Karpas-422 (cell line): ENCODE measurements at places on chromosomes 1 and 21. TPM values are rescaled to one million over a fixed set of nuclear protein-coding genes. Genes with fewer than 3 reads are reported as not detected.

DNA sequence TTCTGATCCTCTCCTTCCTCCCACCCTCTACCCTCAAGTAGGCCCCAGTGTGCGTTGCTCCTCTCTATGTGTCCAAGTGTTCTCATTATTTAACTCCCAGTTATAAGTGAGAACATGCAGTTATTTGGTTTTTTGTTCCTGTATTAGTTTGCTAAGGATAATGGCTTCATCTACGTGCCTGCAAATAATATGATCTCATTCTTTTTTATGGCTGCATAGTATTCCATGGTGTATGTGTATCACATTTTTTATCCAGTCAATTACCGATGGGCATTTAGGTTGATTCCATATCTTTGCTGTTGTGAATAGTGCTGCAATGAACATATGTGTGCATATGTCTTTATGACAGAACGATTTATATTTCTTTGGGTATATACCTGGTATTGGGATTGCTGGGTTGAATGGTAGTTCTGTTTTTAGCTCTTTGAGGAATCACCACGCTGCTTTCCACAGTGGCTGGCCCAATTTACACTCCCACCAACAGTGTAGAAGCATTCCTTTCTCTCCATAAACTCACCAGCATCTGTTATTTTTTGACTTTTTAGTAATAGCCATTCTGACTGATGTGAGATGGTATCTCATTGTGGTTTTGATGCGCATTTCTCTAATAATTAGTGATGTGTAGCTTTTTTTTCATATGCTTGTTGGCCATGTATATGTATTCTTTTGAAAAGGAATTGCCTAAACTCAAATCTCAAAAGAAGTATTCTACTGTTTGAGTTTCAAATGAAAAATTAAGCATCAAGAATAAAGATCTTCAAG lies 116.9 kb downstream of the ETS2 start:
- H3K27ac ChIP-seq: no peak overlapping the region
- no peak for DNase-seq
- H3K4me3 ChIP-seq: no peak overlapping the region

DNA sequence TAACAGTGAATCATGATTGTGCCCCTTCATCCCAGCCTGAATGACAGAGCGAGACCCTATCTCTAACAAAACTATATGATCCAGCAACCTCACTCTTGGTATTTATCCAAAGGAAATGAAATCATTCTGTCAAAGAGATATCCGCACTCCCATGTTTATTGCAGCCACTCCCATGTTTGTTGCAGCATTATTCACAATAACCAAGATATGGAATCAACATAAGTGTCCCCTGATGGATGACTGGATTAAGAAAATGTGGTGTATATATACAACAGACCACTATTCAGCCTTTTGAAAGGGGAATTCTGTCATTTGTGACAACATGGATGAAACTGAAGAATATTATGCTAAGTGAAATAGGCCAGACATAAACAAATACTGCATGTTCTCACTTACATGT lies 44.4 kb downstream of the TRMT1L start:
- H3K4me3 ChIP-seq: no peak overlapping the region
- no peak overlapping the region for H3K27ac ChIP-seq
- DNase-seq: no peak
- no peaks in the 10 kb centered on the region for H3K4me1 ChIP-seq
- H3K27me3 ChIP-seq: no peaks in the 10 kb centered on the region

GRCh38 chr1:232048481-232048880 lies 421.9 kb downstream of the DISC1 start:
- H3K4me1 ChIP-seq: no peaks in the 10 kb centered on the region
- H3K4me3 ChIP-seq: no peak overlapping the region
- H3K27ac ChIP-seq: no peak overlapping the region
- H3K27me3 ChIP-seq: no peaks in the 10 kb centered on the region

DNA sequence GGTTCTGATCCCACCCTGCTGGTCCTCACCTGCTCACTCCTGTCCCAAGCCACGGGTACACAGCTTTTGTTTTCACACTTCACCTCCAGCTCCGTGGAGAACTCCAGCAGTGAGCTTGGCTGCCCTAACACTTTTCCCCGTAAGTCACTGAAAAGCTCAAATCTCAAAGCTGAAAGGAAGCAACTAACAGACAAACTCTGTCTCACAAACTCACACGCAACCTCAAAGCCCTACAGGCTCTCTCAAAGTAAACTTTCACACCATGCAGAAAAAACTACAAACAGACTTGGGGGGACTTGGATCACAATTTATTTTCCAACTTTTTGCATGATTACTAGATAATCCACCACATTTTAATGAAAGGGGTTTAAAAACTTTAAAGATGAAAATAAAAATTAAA lies 88.3 kb downstream of the AK5 start:
- no peak for DNase-seq
- no peaks in the 10 kb centered on the region for H3K4me1 ChIP-seq
- no peak overlapping the region for H3K27ac ChIP-seq
- no peaks in the 10 kb centered on the region for H3K27me3 ChIP-seq

GRCh38 chr1:156566436-156566835 lies 5.9 kb downstream of the IQGAP3 start:
- no peak for DNase-seq
- no peak overlapping the region for H3K4me3 ChIP-seq
- no peaks in the 10 kb centered on the region for H3K4me1 ChIP-seq
- H3K36me3 ChIP-seq: no peaks in the 10 kb centered on the region
- no peaks in the 10 kb centered on the region for H3K27me3 ChIP-seq
- H3K27ac ChIP-seq: no peak overlapping the region

DNA sequence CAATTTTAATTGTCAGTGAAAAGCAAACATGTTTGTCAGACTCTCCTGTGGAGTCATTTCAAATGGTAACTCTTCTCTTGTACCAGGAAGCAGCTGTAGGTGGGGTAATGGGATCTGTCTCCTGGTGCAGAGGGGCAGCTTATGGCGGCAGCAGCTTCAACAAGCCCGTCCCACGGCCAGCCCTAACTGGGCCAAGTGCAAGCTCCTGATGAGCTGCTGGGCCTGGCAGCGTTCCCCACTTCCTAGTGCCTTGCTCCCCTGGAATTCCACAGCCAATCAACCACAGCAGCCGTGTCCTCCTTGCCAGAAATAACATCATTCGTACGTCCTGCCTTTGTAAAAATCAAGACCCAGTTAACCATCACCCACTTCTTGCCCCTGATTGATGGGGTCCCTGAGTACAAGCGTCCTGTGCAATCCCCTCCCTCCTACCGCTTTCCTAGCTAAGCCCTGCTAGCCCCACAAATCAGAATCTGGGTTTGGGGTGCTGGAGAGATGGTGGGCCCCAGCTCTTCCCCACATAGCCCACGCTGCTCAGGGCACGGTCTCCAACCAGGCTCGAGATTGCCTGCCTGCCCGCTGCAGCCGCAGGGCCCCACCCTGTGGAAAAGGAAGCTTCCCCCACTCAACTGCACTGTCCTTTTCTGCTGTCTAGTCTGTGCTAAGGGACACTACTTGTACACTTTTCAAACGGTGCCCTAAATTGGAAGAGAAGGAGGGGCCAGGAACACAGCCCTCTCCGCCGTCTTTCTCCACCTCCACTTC lies 61.2 kb downstream of the TOR1AIP2 start:
- H3K4me1 ChIP-seq: peaks cover 12% of the 10 kb centered on the region
- no peak for DNase-seq
- no peak overlapping the region for H3K27ac ChIP-seq

GRCh38 chr21:23811805-23812204 lies 1795.5 kb downstream of the MRPL39 start:
- H3K36me3 ChIP-seq: no peaks in the 10 kb centered on the region
- H3K27me3 ChIP-seq: no peaks in the 10 kb centered on the region
- H3K4me3 ChIP-seq: no peak overlapping the region
- no peaks in the 10 kb centered on the region for H3K4me1 ChIP-seq
- H3K27ac ChIP-seq: no peak overlapping the region

DNA sequence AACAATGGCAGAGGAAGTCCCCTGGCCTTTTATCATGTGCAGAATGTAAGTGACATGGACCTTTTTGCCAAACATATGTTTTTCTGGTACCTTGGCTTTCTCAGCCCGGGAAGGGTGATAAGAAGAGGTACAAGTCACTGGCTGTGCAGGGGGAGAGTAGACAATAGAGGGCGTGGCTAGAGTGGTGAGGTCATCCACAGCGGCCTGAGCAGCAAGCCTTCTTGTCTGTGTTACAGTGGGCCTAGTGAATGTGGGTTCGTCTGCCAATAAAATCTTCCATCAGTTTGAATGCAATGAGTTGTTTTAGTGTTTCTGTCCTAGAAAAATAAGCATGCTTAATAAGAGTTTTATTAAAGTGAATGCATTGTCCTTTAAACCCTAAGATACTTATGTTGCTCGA lies 59.0 kb upstream of the PGD start:
- DNase-seq: no peak
- no peaks in the 10 kb centered on the region for H3K27me3 ChIP-seq
- no peaks in the 10 kb centered on the region for H3K36me3 ChIP-seq
- peaks cover 6% of the 10 kb centered on the region for H3K4me1 ChIP-seq
- no peak overlapping the region for H3K4me3 ChIP-seq
- no peak overlapping the region for H3K27ac ChIP-seq

DNA sequence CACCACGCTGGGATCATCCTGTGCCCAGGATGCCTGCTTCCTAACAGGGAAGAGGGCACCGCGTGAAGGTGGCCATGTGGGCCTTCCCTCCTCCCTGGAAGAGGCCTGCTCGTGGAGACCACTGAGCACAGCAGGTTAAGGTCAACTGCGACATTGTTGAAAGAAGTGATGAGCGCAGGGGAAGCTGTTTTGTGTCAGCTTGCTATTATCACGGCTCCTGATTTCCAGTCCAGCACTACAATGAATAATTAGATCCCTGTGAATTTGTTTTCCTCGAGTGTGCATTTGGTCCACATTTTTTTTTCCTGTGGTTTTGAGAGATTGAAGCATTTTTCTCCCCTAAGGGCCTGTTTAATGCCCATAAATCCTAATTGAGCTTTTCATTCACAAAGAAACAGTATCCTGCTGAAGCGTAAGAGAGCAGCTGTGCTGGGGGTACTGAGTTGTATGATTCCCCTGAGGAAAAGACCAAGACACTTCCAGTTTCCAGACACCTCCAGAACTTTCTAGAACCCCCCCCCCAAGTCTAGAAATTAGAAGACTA lies 204.9 kb downstream of the KCNJ6 start:
- H3K27ac ChIP-seq: no peak overlapping the region
- no peaks in the 10 kb centered on the region for H3K36me3 ChIP-seq
- no peak overlapping the region for H3K4me3 ChIP-seq
- DNase-seq: no peak

DNA sequence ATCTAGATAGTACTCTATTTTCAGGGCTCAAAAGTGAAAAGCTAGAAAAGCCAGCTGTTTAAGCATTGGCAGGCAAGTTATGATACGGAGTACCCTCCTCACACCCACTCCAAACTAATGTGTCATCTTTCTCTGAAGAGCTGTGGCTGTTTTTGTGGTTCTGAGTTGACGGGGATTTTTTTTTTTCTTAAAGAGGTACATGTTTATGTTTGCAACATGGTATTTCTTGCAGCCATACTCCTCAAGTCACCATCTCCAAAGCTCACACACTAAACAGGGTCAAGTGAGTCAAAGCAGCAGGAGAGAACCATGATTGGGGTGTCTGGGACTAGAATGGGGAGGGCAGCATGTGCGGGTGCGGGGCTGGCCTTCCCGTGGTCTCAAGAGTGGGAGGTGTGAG lies 347.2 kb downstream of the DISC1 start:
- no peak overlapping the region for H3K27ac ChIP-seq
- H3K36me3 ChIP-seq: no peaks in the 10 kb centered on the region
- H3K4me3 ChIP-seq: no peak overlapping the region
- no peaks in the 10 kb centered on the region for H3K4me1 ChIP-seq
- DNase-seq: no peak

- DNase-seq: no peak
- H3K36me3 ChIP-seq: peaks cover 11% of the 10 kb centered on the region
- H3K4me1 ChIP-seq: peaks cover 38% of the 10 kb centered on the region
- no peaks in the 10 kb centered on the region for H3K27me3 ChIP-seq
- H3K4me3 ChIP-seq: peak overlapping the region; percentile 90
These were observed 548 bp upstream of the MFSD2A start for GRCh38 chr1:39954324-39954869.

DNA sequence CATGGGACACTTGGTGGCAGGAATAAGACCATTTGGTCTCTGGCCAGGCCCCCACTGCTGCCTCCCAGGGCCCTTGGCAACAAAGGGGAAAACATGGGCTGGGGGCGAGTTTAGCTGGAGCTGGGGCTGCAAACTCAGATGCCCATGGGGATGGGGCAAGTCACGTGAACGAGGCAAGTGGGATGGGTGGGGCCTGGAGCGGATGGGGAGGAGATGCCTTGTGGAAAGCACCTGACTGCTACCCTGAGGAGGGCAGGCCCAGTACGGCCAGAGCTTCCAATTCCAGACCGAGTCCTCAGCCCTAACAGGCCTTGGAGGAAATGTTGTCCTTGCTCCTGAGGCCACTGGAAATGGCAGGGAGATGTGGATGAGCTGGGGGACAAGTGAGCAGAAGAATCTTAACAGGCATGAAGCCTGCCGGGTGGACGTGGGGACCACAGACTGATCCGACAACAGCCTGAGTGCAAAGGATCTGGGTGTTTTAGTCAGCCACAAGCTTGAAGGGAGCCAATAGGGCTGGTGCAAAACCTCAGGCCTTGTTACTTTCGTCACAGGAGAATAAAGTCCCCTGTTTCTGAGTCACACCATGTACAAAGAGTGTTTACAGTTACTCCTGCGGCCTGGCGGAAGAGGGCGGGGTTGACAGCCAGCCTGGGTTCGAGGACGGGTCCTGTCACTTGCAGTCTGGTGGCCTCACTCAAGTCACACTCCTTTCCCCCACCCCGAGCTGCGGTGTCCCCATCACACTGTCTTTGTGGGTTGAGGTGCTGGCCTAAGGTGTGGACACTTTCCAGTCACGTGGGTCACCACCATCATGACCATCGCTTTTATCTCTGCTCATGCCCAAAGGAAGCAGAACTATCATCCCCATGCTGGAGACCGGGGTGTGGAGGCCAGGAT lies 19.1 kb downstream of the RUNX3 start:
- no peak overlapping the region for H3K4me3 ChIP-seq
- no peak overlapping the region for H3K27ac ChIP-seq
- H3K36me3 ChIP-seq: peaks cover 14% of the 10 kb centered on the region
- H3K27me3 ChIP-seq: no peaks in the 10 kb centered on the region
- no peaks in the 10 kb centered on the region for H3K4me1 ChIP-seq

SRM gene
- 50.3 and 54.0 TPM in 2 replicates for total RNA-seq

STUM gene
- 0.04 and 0.15 TPM in 2 replicates for total RNA-seq

SPATA45 gene
- total RNA-seq: not detected in 2 replicates

MROH9 gene
- not detected in 2 replicates for total RNA-seq

TBX19 gene
- 1.1 and 4.1 TPM in 2 replicates for total RNA-seq

MX2 gene
- 27.8 and 31.0 TPM in 2 replicates for total RNA-seq

GJA8 gene
- total RNA-seq: not detected in 2 replicates

NBPF4 gene
- not detected in 2 replicates for total RNA-seq

GBP7 gene
- total RNA-seq: not detected in 2 replicates
